ENCODE measurements at places on chromosomes 4 and X.

GRCh38 chr4:102557636-102558035, 56.5 kb downstream of the NFKB1 start:
- DNase-seq = no peak

GRCh38 chr4:52199574-52200338, 148.7 kb downstream of the SPATA18 start:
- DNase-seq = peak; percentile 86

DNA sequence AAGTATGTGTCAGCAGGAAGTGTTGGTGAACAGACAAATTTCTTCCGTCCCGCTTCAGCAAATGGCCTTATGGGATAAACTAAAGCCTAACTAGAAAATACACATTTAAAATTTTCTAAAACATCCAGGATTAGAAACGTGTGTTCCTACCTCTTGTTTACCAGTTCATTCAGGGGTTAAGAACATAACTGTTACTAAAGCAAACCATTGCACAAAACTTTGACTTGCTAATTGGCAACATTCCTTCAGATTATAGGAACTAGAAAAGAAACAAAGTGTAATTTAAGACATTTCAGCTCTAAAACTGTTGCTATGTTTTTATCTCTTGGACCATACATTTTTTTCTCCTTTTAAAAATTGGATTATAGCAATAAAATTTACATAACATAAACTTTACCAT, 39.5 kb upstream of the CXCL13 start:
- DNase-seq = no peak

DNA sequence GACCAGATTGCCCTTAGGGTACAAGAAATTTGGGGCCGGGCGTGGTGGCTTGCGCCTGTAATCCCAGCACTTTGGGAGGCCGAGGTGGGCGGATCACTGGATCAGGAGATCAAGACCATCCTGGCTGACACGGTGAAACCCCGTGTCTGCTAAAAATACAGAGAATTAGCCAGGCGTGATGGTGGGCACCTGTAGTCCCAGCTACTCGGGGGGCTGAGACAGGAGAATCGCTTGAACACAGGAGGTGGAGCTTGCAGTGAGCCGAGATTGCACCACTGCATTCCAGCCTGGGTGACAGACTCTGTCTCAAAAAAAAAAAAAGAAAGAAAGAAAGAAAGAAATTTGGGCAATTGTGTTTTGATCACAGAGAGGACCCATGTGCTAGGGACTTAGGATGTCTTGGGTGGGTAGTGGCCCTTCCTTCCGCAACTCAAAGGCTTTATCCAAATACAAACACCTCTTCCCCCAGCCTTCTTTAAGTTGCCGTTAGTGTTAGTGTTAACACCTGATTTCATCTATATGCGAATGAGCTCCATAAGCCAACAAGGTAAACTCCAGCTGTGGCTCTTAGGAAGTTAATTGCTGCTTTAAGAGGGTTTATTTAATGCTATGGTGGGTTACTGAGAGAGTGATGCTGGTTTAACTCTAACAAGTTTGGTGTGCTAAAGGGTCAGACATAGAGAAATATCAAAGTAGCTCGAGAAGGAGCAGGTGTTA, 8.6 kb upstream of the CCDC110 start:
- no peak for DNase-seq

DNA sequence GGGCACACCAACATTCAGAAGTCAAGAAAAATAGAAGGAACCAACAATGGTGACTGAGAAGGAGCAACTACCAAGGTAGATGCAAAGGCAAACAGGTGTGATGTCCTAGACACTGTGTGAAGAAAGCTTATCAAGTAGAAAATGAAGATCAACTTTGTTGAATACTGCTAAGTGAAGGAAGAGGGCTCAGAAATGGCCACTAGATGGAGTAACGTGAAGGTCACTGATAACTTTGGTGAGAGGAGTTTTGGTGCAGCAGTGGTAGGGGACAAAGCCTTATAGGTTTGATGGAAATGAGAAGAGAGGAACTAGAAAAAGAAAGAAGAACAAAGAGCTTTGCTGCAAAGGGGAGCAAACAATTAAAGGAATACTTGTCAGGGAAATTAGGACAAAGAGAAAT, 23.5 kb downstream of the OTC start:
- DNase-seq = no peak

- DNase-seq = peak; percentile 6
These were observed 758 bp downstream of the SCFD2 start for GRCh38 chr4:53365121-53365485.

DNA sequence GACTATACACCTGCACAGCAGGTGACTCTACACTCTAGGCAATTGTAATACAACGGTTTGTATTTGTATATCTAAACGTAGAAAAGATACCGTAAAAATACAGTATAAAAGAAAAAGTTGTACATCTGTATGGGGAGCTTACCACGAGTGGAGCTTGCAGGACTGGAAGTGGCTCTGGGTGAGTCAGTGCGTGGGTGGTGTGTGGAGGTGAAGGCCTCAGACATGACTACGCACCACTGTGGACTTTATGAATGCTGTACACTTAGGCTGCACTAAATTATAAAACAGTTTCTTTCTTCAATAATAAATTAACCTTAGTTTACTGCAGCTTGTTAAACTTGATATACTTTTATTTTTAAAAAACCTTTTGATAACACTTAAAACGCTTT, 85.0 kb upstream of the FAT1 start:
- DNase-seq = peak; percentile 46

- peak; percentile 79 for DNase-seq
These were observed 39.8 kb upstream of the S100G start for GRCh38 chrX:16610121-16610621.

- peak; percentile 74 for DNase-seq
These were observed 99.3 kb upstream of the PRKG2 start for GRCh38 chr4:81314196-81314896.

GRCh38 chr4:33421887-33422286, 2701.7 kb downstream of the PCDH7 start:
- DNase-seq = no peak

DNA sequence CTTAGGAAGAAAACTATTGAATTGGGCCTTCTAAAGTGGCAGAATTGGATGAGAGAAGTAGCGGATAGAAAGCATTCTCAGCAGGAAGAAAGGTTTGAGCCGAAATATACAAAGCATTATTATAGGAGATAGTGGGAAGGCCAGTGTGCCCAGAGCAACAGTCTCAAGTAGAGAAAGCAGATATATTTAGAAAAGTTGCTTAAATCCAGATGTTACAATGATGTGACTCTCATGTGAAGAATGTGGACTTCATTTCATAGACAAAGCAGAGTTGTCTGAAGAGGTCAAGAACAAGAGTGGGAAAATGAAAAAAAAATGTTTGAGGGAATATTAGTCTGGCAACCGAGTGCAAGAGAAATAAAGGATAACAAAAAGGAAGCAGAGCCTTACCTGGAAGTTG, 66.9 kb downstream of the SYNPO2 start:
- DNase-seq = peak; percentile 88

GRCh38 chr4:163392328-163392727, 48.6 kb downstream of the NPY5R start:
- no peak for DNase-seq

- DNase-seq = peak; percentile 24
These were observed 156.0 kb upstream of the ANKRD50 start for GRCh38 chr4:124868495-124868894.

GRCh38 chr4:111562826-111563225, 582.4 kb upstream of the FAM241A start:
- peak; percentile 73 for DNase-seq

DNA sequence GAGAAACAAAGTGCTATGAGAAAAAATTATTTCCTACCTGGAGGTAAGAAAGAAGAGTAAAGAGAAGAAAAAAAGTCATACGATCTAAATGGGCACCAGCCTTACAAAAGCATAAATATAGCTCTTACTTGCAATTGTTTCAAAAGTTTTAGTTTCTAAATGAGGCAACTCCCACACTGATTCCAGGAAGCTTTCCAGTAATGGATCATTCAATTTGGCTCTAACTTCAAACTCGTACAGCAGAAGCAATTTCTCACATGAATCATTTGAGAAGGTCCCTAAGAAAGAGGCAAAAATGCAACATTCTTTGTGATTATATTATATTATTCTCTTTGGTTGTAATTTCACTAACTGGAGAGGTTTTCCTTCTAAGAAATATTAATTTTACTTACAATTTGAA, 109.9 kb downstream of the DLG3 start:
- DNase-seq = peak; percentile 1

Data from fibroblast of skin of scalp (primary cell).